Foreskin keratinocyte (primary cell): ENCODE measurements at places on chromosomes 3 and 15. TPM values are rescaled to one million over a fixed set of nuclear protein-coding genes. Genes with fewer than 3 reads are reported as not detected.

DNA sequence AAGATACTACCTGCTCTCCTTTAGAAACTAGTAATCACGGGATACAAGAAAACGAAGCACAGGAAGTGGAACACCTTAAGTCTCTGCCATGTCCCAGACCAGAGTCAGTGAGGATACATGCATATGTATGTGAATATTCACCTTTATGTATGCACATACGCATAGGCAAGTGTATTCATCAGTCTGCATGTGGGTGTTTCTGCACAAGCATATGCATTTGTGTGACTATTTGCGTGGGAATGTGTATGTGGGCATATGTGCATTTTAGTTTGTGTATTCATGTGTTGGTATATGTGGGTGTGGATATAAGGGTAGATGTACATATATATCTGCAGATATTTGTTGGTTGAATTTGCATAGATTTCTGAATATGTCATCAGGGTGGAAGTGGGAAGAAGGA, 889.7 kb downstream of the AGBL1 start:
- no peak for DNase-seq

- no peak for DNase-seq
Measured at GRCh38 chr3:52269776-52270175, 8.7 kb downstream of the WDR82 start.

DNA sequence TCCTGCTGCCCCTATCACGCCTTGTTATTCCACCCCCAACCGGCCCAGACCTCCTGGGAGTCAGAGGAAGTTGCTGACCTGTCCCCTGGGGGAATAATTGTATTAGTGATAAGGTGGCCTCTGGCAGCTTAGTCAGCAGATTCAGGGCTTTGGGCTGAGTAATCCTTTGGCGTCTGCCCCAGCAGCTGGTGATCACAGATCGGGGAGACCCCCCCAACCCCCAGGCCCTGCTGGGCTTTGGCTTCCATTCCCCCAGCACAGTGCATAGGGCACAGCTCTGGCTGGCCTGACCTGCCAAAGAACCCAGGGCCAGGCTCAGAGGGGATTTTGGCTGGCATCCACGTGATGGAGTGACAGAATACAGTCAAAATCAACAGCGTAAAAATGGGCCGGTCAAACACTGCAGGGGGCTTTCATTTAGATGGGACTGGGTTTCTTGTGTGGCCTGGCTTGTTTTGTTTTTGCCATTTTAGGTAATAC, 3.9 kb upstream of the NR2E3 start:
- no peak for DNase-seq

GRCh38 chr15:32908135-32908801, 190.5 kb downstream of the GREM1 start:
- no peak for DNase-seq

- no peak for DNase-seq
Measured at GRCh38 chr3:187186375-187186774, 10.9 kb upstream of the RTP1 start.

DNA sequence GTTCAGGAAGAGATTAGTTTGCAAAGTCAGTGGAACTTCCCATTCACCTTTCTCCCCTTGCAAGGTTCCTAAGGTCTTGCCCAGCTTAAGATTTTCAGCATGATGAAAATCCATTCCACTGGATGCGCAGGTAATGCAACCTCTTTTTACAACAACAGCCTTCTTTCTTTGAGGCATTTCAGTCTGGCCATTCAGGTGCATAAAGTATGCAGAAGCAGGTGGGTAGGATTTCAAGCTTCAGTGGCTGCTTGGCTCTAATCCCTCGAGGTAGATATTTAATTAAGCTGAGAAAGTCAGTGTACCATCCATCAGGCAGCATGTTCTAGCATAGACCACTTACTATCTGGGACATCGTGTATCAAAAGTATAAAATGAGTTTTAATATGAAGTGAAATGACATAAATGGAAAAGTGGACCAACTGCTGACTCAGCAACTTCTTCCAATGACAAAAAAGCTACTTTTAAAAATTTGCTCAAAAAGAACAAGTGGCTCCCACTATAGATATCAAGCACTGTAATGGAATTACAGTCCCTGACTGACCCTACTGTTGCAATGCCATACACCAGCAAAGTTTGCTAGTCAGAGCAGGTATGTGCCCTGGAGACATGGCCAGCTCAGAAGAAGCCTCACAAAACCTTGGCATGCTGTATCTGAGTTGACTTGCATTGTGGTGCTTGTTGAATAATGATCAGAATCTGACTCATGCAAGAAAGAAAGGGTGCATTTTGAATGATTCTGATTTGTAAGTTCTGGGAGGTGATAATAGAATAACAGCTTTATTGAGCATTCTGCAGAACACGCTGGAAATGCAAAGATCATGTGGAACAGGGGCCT, 459.9 kb upstream of the MCTP2 start:
- peak; percentile 95 for DNase-seq

Gene RHOV
- total RNA-seq: 0.17 and 0.18 TPM in 2 replicates

Gene FEZF2
- not detected in 2 replicates for total RNA-seq

- DNase-seq: peak; percentile 13
Measured at GRCh38 chr3:49022688-49023171, 809 bp downstream of the NDUFAF3 start.

- no peak for DNase-seq
Measured at GRCh38 chr3:184791171-184791570, 20.8 kb upstream of the VPS8 start.

GRCh38 chr15:67067930-67068551, 2.6 kb downstream of the SMAD3 start:
- DNase-seq: no peak

DNA sequence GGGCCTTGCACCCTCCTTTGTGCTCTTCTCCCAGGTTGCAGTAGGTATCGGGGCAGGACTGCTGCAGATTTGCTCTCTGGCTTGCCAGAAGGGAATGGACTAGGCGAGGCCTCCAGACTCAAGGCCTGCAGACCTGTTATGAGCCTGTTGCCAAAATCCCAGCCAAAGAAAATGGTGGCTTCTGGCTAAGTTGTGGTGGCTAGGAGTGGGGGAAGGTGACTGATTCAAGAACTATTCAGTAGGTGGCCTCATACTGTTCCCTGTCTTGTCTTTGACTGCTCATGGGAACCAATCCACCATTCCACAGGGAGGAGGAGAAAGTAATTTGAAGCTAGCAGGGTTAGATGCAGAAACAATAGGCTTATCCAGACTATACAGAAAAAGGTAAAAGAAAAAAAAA, 380.4 kb upstream of the PROK2 start:
- no peak for DNase-seq

DNA sequence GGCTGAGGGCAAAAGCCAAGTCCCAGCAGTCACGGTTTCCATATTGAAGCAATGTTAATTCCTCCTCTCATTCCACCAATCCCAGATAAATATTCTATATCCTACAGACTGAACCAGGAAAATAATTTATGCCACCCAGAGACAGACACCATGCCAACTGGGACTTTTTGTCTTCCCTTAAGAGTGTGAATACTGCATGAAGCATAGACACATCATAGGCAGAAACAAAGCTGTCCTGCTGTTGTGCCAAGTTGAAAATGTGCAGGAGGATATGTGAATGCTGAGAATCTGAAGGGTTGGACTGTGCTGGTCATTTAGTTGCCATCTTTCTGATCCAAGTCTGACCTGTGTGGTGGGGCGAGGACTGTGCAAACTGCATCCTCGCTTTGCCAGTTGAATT, 37.7 kb downstream of the RFTN1 start:
- DNase-seq: no peak

DNA sequence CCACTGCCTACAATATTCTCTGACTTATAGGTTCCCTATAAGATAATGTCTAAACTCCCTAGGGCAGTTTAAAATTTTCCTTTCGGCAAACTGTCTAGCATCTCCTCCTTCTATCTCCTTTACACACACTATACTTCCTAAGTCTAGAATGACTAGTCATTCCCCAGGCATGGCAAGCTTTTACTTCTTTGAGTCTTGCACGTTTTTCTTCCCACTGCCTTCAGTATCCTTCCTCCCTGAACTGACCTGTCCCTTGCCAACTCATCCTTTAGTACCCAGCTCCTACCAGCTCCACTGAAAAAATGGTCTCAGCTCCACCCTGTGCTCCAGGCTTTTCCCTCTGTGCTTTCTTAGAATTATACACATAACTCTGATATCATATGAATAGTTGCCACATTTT, 93.8 kb upstream of the KBTBD8 start:
- no peak for DNase-seq

Gene FAM174B
- total RNA-seq: 0.46 and 0.71 TPM in 2 replicates

Gene FHIT
- total RNA-seq: 3.6 and 3.7 TPM in 2 replicates
